ENCODE measurements at places on chromosomes 1 and 21. TPM values are rescaled to one million over a fixed set of nuclear protein-coding genes. Genes with fewer than 3 reads are reported as not detected.

MEX3A gene
- 6.5 TPM for total RNA-seq

CLDN17 gene
- total RNA-seq, result not detected

BRINP2 gene
- not detected for total RNA-seq

CTH gene
- total RNA-seq, result 1.7 TPM
